ENCODE measurements at places on chromosomes 12 and 14.
A peak's percentile ranks its signal among the peaks of the same experiment; 100 is the strongest.

DNA sequence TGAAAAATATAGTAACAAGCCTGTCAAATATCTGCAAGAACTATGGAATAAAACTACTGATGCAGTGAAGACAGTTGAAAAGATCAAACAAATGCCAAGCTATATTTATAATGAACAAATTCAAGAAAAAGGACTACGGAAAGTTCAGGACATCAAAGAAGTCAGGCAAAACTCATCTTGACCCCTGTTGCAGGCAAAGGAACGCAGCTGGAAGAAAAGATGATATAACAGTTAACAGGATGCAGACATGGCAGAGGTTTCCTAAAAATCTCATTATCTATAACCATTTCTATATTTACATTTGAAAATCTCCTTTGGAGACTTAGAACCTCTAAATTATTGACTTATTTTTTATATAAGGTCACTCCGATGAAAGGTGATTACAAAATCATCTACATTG is 34.1 kb downstream of the MDM2 start:
- DNase-seq: no peak

GRCh38 chr12:129127211-129127610 is 273.9 kb downstream of the GLT1D1 start:
- no peak for DNase-seq

GRCh38 chr14:97311411-97311810 is 514.2 kb downstream of the VRK1 start:
- DNase-seq: no peak

- DNase-seq: no peak
Observed at GRCh38 chr14:76169776-76170175, 18.1 kb downstream of the GPATCH2L start.

DNA sequence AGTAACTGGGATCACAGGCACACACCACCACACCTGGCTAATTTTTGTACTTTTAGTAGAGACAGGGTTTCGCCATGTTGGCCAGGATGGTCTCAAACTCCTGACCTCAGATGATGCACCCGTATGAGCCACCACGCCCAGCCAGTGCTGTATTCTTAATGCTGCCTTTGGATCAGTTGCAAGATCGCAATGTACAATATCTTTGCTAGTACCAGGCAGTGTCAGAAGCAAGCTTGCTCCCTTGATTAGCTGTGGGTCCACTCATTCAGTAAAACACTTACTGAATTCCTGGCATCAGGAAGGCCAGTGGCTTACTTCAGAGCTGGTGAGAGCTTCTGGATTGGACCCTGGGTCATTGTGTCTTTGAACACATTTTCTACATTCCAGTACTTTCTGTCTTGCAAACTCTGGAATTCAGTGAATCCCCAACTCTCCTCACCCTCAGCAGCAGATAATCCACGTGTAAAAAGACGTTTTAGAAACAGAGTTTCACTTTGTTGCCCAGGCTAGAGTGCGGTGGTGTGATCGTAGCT is 1183.7 kb downstream of the AACS start:
- no peak for DNase-seq

DNA sequence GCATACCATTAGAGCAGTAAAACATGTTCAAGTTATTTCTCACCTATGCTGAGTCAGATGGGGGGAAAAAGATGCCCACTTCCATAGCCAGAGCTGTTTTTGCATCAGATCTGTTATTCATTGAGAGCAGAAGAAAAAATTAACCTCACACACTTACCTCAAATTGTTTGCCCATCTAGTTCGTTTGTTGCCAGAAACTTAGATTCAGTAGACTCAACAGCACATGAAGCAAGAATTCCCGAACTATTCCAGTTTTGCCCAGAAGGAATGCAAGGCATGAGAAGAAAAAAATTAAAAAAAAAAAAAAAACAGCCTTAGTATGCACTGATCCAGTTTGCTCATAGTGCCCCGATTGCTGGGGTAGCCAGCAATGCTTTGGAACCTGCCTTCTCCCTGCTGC is 12.4 kb upstream of the DPF3 start:
- no peak for DNase-seq

DNA sequence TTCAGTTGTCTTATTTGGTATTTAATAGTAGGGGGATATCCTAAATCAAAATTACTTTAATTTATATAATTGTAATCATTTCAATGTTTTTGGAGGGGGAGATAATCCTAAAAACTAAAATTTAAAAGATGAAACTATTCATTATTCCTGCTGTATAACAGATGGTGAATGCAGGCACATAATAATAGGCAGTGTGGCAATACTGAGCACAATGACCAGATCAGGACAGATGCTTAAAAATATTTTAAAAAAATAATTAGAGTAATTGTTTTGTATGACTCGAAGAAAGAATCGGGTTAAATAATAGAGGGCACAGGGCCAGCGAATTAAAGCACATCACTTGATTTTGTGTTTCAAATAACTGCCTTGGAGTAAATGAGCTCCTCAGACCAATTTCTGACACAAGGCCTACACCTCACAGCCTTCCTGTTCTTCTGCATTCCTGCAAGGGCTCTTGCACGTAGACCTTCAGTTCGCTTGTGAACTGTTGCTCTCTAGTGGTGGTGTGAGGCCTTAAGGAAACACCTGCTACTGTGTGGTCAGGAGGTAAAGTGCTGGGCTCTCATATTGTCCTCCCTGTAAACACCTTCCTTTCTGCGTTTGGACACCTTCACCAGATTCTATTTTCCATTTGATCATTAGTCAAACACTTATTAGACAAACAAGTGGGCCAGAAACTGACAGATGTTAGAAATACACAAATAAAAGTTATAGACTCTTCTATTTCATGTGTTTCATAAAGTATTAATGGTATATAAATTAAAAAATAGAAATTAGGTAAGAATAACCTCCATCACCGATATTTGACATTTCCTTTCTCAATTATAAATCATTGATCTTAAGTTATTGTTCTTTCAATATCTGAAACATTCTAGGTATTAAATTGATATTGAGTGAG is 29.3 kb upstream of the KLRF1 start:
- DNase-seq: peak; percentile 61

DNA sequence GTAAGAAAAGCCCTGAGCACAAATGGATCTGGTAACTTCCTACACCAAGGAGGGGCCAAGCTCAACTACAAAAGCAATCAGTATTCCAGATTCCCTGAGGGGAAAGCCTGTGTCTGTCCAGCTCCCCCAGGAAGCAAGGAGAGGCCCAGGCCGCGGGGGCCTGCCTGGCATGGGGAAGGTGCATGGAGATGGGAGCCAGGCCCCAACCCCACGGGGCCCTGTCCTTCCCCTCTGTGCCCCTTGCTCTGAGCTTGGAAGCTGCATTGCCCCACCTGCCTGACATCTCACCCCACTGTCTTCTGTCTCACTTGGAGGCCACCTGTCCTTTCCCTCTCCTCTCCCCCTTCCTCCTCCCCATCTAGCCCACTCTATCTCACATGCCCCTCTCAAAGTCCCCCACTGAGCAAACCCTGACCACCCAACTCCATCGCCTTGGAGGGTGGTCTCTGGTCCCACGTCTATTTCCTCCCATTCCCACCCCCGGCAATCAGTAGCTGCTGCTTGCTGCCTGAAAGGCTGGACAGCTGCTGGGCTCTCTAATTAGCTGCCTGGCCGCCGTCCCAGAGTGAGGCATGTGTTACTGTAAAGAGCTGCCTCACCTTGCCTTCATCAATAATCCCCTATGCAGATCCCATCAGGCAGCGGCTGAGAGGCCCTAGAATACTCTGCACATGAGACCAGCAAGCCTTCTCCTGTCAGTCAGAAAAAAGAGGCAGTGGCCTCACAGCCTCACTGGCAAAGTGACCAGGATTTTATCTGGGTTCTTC is 3.4 kb upstream of the TMEM229B start:
- DNase-seq: no peak

DNA sequence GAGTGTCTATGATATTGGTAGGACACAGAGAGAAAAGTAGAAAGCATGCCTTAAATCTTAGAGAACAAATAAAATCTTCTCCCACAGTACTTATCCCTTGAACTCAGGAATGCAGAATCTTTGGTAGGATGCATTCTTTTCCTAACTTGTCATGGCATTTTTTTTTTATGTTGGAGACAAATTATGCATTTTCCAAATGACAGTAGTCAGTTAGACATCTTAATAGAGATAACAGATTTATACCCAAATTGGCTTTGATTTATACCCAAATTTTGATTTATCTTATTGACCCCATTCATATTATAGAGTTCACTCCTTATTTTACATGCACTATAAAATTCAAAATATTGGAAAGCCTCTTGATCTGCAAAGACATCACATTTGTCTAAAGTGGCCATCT is 132.9 kb downstream of the CNTN1 start:
- no peak for DNase-seq

- peak; percentile 19 for DNase-seq
Observed at GRCh38 chr12:57523706-57524614, 1.3 kb downstream of the MBD6 start.

- no peak for DNase-seq
Observed at GRCh38 chr12:69410571-69410970, 51.0 kb downstream of the YEATS4 start.

GRCh38 chr12:52496054-52496453 is 3.0 kb upstream of the KRT6A start:
- no peak for DNase-seq

DNA sequence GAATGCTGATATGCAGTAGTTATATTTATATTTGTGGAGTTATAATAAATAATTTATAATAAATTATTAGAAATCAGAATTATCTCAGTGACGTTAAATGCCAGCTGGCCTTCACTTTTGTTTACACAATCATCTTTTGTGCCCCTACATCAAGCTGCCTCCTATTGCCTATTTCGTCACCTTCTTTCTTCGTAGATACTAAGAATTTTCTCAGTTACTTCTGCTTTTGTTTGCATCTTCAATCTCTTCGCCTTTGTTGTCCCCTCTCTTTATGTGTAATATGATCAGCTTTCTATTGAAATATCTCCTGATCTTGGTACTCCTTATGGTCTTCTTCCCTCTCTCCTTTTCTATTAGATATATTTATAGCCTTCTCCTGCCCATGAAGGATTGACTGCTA is 197.0 kb downstream of the ERC1 start:
- DNase-seq: no peak

DNA sequence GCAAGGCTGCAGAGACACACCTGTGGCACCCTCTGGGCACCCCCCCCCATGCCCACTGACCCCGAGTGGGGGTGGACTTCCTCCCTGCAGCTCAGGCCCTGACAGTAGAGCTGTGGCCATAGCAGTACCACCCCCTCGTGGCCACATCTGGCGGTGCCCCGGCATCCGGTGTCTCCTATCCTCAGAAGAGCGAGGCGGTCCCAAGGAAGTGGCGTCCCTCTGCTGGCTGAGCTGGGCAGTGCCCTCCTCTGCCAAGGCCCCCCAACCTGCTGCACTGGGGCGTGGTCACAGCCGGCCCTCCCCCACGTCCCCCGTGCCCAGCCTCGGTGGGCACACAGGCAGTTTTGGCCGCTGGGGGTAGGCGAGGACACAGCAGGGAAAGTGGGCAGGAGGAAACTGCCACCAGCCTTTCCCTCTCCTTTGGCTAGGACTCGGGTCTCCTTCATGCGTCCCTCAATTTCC is 6.0 kb upstream of the SLC6A12 start:
- peak; percentile 43 for DNase-seq

GRCh38 chr12:78290606-78291345 is 460.1 kb downstream of the NAV3 start:
- DNase-seq: no peak

GRCh38 chr14:58725226-58725625 is 87.5 kb downstream of the DACT1 start:
- DNase-seq: no peak

DNA sequence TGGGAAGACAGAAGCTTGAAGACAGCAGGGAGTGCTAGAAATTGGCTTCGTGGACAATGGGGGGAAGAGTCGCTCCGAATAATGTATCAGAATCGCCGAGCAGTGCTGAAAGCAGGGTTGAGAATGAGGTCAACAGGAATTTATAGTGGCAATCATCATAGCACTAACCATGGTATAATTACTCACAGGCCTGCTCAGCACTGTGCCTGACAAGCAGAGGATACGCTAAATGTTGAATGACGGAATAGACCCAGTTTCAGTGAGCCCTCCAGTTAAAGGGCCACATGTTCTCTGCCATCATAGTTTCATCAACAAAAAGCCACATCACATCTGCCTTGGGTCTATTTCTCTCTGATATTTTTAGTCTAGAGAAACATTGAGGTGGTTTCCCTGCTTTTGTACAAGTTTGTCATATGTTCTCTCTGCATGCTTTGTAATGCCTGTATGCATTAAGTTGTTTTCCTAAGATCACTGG is 130.3 kb upstream of the EGLN3 start:
- no peak for DNase-seq

- no peak for DNase-seq
Observed at GRCh38 chr12:112705037-112705632, 86.4 kb upstream of the RPH3A start.

GRCh38 chr14:76203086-76204001 is 51.6 kb downstream of the GPATCH2L start:
- DNase-seq: no peak

- DNase-seq: no peak
Observed at GRCh38 chr12:89472508-89472907, 52.1 kb downstream of the GALNT4 start.

GRCh38 chr14:101627915-101628262 is 66.6 kb downstream of the DIO3 start:
- no peak for DNase-seq

GRCh38 chr12:122088179-122088810 is 9.7 kb downstream of the MLXIP start:
- no peak for DNase-seq

DNA sequence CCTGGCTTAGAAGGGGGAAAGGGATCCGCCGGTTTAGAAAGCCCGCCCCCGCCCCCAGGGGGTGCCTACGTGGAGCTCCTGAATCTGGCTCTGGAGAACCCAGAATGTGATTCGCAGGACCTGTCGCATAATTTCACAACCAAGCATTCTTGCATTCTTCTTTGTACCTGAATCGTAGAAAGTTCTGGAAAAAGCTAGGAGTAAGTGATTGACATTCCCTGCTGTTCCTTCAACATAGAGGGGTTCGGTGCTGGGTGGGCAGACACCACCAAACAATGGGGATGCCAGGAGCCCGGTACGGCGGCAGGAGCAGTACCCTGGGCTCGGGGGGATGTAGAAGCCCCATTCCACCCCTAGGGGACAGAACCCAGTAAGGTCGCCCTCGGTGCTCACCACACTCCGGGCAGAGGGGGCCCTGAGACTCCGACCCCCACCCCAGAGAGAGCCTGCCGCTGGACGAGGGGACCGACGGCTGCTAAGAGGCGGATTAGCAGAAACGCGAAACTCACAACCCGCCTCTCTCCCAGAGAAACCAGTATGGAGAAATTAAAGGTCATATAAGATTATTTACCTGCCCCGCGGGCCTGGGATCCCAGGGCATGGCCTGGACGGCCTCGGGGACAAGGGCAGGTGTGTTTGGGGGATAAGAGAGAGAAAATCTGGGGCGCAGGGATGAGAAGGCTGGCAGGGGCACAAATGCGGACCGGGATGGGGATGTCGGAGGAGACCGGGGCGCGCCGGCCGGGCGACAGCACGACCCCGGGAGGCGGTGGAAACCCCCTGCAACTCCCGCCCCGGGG is 520 bp downstream of the CSRP2 start:
- DNase-seq: peak; percentile 6
